ENCODE measurements at places on chromosomes 5 and 9.

DNA sequence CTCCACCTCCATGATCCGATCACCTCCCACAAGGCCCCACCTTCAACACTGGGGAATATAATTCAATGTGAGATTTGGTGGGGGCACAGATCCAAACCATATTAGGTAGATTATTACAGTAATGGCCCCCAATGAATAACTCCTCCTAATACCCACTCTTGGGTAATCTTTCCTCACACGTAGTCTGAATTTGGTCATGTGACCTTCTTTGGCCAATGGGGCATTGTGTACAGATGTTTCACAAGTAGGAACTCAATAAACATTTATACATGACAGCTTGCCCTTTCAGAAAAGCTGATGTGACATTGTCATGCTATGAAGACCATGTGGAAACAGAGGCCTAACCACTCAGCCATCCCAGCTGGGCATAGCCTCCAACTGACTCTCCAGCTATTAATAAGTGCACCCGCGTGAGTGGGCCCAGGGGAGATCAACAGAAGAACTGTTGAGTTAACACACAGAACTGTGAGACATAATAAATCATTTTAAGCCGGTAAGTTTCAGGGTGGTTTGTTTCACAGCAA lies 10.6 kb downstream of the GPR150 start:
- no peak overlapping the region for H3K4me3 ChIP-seq
- H3K36me3 ChIP-seq = peaks cover 16% of the 10 kb centered on the region
- no peaks in the 10 kb centered on the region for H3K27me3 ChIP-seq

DNA sequence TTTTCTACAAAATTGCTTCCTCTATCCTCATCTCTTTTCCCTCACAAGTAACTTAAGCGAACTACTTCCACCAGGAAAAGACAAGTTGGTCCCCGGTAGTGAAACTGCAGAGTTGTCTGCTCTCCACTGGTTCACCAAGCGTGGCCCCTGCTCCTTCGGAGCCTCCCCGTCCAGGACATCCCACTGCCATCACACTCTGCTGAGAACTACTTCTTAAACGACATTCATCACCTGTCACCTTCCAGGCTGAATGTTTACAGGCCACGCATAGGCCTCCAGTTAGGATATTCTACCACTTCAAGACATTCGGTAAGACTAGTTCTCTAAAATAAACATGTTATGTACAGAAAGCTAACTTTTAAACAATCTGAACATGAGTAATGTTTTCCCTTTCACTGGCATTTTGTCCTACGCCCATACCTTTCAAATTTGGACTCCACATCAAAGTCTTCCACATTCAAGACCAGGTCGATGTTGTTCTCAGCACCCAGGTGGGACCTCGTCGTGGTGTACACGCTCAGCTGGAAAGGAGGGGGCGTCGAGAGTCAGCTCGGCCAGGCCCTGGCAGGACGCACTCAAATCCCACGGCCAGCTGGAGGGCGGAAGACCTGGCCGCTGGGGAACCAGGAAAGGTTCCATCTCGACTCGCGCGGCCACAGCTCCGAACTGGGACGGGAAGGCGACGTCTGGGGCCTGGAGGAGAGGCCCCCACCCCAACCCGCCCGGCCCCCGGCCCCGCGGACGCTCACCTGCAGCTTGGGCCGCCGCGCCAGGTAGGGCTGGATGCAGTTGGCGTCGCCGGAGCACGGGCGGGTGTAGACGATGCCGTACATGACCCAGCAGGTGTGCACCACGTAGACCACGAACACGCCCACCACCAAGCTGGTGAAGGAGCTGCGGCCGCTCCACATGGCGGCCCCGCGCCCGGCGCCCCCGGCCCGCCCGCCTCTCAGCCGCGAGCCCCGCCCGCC lies 683 bp downstream of the CLPTM1L start:
- no peak for DNase-seq
- no peaks in the 10 kb centered on the region for H3K4me1 ChIP-seq
- peak overlapping the region; percentile 92 for H3K4me3 ChIP-seq
- no peak overlapping the region for H3K27ac ChIP-seq
- no peaks in the 10 kb centered on the region for H3K27me3 ChIP-seq
- H3K36me3 ChIP-seq = peaks cover 23% of the 10 kb centered on the region

DNA sequence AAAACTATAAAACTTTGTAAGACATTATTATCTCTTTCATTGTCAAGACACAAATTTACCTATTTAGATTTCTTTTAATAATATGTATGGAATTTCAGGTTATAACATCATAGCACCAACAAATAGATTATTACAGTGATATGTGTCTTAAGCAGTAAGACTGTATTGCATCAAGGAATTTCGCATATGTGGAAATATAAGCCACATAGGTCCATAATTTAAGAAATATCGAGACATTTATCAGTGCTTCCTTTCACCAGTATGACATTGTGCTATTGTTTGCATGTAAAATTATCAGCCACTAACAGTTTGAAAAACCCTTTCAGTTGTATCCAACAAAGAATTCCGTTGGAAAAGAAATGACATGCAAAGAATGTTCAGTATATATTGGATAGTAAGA lies 186.7 kb upstream of the RASA1 start:
- H3K27me3 ChIP-seq = peaks cover 2% of the 10 kb centered on the region
- H3K4me1 ChIP-seq = no peaks in the 10 kb centered on the region
- no peak overlapping the region for H3K27ac ChIP-seq
- H3K36me3 ChIP-seq = peaks cover 19% of the 10 kb centered on the region

DNA sequence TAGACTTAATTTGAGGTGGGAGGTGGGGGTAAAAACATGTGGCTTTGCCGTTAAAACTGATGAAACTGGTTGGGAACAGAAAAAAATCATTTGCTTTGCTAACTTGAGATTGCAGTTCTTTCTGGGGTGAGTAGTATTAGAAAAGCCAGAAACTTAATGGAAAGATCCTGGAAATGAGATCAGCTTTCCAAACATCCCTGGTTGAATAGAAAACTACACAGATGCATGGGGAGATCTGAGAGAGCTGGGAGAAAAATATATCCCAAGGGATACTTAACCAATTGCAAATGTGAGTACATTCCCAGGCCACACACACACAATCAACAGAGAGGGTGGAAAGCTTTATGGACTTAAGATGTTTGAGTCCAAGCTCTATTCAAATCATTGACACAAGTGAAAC lies 222.3 kb downstream of the YTHDC2 start:
- H3K4me1 ChIP-seq = no peaks in the 10 kb centered on the region
- H3K4me3 ChIP-seq = no peak overlapping the region
- no peaks in the 10 kb centered on the region for H3K36me3 ChIP-seq
- DNase-seq = no peak
- no peak overlapping the region for H3K27ac ChIP-seq

DNA sequence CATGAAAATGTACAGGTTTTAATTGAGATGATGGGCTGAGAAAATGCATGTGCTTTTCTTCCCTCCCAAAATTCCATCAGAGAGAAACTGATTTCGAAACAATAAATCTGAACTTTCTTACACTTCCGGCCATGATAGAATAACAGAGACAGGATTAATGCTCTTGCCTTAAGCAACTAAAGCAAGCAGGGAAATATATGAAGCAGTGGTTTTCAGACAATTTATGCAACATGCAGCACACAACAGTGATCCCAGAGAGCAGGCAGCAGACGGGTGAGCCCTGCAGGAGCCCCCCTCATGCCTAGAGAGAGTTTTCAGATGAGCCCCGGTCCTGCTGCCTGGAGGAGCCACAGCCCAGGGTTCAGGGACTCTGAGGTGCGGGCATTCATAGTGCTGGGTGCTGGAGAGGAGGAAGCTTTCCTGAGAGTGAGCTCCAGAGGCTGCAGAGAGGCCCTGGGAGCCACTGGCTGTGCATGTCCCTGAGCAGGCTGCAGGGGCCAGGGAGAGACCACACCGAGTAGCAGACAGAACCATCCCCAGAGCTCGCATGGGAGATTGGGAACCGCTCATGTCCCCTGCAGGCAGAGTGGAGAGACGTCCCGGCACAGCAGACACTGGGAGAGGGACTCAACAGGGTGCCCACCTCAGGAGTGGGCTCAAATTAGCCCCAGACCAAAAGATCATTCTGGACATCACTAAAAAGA lies 143.5 kb downstream of the OLFM1 start:
- peak; percentile 37 for DNase-seq
- no peak overlapping the region for H3K4me3 ChIP-seq
- no peaks in the 10 kb centered on the region for H3K27me3 ChIP-seq
- H3K27ac ChIP-seq = no peak overlapping the region
- H3K36me3 ChIP-seq = no peaks in the 10 kb centered on the region

DNA sequence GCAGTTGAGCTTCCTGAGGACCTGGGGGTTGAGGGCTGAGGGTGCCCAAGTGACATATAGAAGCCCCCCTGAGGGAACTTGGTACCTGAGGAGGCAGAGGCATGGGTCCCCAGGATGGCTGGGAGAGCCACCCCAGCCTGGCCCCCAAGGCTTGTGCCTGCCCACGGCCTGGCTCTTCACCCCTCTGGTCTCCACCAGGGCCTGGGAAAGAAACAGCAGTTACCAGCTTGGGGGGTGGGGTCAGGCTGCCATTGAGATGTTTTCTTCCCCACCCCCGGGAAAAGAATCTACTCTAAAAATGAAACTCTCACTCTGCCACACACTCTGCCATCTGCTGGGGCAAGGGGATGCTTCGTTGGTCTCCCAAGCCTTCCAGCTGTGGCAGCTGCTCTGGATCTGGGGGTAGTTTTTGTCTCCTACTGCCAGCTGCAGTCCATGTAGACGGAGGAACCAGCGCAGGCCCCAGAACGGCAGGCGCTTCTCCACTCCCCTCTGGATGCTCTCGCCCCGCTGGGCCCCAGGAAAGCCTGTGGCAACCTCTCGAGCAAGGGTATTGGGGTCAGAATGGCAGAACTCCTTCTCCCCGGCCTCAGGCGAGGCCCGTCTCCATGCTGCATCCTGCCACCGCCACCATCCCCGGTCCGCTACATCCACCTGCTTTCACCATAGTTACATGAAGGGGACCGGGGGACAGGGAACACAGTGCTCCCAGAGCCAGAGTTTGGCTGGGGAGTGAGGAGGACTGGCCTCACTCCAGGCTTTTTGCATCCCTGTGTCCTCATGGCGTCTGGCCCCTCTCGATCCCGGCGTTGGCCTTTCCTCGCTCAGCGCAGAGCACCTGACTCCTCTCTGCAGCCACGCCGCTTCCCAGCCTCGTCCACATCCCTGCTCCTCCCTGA lies 123.5 kb downstream of the DAB2IP start:
- no peak overlapping the region for H3K4me3 ChIP-seq
- H3K27me3 ChIP-seq = no peaks in the 10 kb centered on the region
- DNase-seq = no peak
- H3K27ac ChIP-seq = no peak overlapping the region

- no peak overlapping the region for H3K4me3 ChIP-seq
- no peaks in the 10 kb centered on the region for H3K36me3 ChIP-seq
- DNase-seq = no peak
- H3K27me3 ChIP-seq = no peaks in the 10 kb centered on the region
- no peaks in the 10 kb centered on the region for H3K4me1 ChIP-seq
Observed at GRCh38 chr5:74200560-74200959, 440.0 kb downstream of the ENC1 start.

Measured in H9 (cell line).